ENCODE measurements at places on chromosomes 2 and 18. TPM values are rescaled to one million over a fixed set of nuclear protein-coding genes. Genes with fewer than 3 reads are reported as not detected.

LRRC30 gene
- not detected for total RNA-seq

SERPINB13 gene
- not detected for total RNA-seq

- DNase-seq = no peak
- peaks cover 9% of the 10 kb centered on the region for H3K4me1 ChIP-seq
- H3K36me3 ChIP-seq = no peaks in the 10 kb centered on the region
- peaks cover 2% of the 10 kb centered on the region for H3K27me3 ChIP-seq
- H3K4me3 ChIP-seq = no peak overlapping the region
Measured at GRCh38 chr2:24179683-24180082, 4.8 kb downstream of the FAM228A start.

GRCh38 chr18:58989184-58989759 lies 124.6 kb downstream of the ZNF532 start:
- no peaks in the 10 kb centered on the region for H3K4me1 ChIP-seq
- H3K4me3 ChIP-seq = no peak overlapping the region
- DNase-seq = no peak
- H3K27ac ChIP-seq = no peak overlapping the region
- H3K27me3 ChIP-seq = peaks cover 18% of the 10 kb centered on the region

DNA sequence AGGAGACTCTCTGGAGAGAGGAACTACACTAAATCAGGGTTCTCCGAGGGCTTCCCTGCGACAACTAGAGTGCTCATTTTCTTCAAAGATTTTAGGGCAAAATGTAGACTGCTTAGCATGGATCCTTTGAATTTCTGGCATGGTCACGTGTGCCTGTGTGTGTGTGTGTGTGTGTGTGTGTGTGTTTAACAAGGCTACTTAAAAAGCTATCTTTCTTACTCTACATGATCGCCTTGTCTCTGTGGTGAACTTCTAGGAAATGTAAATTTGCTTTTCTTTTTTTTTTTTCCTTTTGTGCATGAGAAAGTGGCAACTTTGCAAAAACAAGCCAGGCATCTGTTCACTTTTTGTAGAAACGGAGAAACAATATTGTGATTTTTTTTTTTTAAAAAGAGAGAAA lies 43.9 kb downstream of the SOX11 start:
- H3K4me1 ChIP-seq = no peaks in the 10 kb centered on the region
- no peak overlapping the region for H3K4me3 ChIP-seq
- H3K27me3 ChIP-seq = no peaks in the 10 kb centered on the region
- H3K27ac ChIP-seq = no peak overlapping the region
- DNase-seq = no peak

DNA sequence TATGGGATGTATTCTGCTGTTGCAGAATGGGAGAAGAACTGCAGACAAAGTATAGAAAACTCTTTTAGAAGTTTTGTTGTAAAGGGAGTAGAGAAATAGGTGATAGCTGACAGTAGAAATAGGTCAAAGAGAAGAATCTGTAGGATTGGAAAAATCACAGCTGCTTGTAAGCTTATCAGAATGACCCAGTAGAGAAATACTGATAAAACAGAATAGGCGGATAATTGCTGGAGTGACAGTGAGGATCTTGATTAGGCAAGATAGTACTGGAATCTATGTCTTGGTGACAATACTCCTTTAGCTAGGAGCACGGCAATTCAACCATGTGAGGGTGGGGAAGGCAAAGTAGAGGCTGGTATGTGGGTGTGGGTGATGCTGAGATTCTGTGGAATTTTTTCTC lies 4.5 kb upstream of the SMAD4 start:
- no peak overlapping the region for H3K27ac ChIP-seq
- no peaks in the 10 kb centered on the region for H3K27me3 ChIP-seq
- peaks cover 19% of the 10 kb centered on the region for H3K4me1 ChIP-seq
- H3K36me3 ChIP-seq = peaks cover 15% of the 10 kb centered on the region
